ENCODE measurements at places on chromosomes 3 and 15.

- DNase-seq = no peak
These were observed 103.7 kb downstream of the PDZRN3 start for GRCh38 chr3:73520931-73521461.

DNA sequence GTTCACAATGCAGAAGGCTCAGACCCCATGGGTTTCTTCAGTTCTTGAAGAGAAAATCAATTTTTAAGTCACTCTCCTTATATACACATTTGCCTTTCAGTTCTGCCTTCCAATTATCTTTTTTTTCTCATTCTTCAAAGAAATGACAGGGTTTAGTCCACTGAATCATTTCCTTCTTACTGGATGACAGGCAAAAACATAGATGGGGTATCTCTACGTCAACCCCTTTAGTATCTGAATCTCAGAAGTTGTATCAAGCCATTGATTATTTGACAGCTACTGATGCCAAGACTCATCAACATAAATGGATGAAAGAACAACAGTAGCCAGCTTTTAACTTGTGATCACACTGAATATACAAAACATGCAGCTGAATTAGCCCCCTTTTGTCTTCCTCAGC, 6.5 kb downstream of the ATOSA start:
- DNase-seq = no peak

GRCh38 chr3:184440151-184440550, 60.3 kb downstream of the CHRD start:
- no peak for DNase-seq

DNA sequence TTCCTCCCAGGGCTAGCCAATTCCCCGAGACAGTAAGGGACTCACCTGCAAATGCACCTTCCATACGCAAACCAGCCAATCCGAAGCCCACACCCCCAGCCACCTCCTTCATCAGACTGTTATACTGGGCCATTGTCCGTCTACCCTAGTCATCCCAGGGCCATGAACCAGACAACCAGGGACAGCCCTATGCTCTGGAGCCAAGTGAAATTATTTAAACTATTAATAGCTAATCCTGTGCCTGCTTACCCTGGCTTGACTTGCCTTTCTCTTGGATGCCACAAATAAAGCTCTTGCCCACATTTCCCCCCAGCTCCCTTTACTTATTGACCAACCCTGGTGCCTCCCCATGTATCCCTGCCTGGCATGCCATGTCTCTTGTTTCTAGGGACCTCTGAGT, 4.0 kb upstream of the CHRNB4 start:
- no peak for DNase-seq

DNA sequence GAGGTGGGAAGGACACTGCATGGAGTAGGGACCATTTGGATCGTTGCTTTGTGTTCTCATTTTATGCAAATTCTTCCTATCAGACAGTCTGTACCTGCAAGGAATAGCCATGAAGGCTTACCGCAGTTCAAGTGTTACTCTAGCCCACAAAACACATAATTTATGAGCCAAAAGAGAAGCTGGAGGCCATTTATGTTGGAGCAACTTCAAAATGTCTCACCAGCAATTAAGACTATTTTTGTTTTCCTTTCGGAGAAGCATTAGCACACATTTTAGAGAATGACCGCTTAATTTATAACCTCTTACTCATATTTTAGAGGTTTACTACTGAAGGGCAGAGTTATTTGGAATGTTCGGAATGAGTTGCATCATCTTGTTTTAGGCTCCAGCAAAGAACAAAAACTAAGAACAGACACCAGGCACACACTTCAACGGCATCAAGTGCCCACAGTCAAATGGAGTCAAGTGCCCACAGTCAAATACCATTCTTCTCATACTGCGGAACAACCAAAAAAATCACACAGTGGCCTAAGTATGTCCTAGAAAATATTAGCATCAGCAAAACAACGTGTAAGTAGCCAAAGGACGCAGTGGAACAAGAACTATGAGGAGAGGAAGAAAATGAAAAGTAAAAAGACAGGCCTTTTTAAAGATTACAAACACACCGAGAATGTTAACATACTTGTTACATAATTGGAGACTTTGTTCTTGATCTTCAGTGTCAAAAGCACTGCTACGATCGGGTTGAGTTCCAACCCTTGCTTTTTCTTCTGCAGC, 17.5 kb upstream of the GOLGA8J start:
- DNase-seq = no peak

GRCh38 chr15:60903211-60903610, 325.9 kb downstream of the RORA start:
- no peak for DNase-seq

DNA sequence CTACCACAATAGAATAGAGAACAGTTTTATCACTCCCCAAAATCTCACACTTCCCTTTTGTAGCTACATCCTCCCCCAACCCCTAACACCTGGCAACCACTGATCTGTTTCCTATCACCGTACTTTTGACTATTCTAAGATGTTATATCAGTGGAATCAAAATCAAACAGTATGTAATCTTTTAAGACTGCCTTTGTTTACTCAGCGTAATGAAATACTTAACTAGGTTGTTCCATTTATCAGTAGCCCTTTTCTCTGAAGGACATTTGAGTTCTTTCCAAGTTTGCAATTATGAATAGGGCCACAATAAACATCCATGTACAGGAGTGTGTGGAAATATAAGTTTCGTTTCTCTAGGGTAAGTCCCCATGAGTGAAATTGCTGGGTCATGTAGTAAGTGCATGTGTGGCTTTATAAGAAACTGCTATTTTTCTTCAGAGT, 372.3 kb downstream of the SV2B start:
- no peak for DNase-seq

DNA sequence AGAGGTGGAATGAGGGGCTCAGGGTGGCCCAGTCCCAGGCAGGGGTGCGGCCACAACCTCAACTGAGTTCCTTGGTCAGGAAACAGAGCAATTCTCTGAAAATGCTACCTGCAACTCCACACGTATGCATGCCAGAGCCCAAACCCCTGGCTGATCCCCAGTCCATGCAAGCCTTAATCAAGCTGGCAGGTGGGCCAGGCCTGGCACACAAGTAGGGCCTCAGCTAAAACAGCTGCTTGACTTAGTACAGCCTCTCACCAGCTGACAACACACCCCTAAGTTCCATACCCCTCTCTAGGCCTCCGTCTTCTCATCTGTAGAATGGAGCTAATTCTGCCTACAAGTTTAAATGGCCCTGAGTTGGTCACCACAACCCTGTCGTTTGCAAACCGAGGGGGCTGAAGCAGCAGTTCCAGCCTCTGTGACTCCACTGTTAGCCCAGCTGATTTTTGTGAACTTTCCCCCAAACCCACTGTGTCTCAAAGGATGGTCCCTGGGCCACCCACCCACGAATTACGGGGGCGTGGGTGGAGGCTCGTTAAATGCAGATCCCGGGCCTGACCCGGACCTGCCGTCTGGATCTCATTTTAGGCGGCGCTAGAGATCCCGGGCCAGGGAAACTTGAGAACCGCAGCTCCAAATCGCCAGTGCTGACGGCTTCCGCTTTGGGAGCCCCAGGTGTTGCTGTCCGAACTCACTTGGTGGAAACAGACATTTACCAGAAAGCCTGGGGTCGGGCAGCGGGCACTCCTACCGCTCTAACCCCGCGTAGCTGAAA, 927 bp downstream of the CHDH start:
- DNase-seq = no peak

- no peak for DNase-seq
These were observed 208.4 kb upstream of the ALCAM start for GRCh38 chr3:105158286-105158685.

DNA sequence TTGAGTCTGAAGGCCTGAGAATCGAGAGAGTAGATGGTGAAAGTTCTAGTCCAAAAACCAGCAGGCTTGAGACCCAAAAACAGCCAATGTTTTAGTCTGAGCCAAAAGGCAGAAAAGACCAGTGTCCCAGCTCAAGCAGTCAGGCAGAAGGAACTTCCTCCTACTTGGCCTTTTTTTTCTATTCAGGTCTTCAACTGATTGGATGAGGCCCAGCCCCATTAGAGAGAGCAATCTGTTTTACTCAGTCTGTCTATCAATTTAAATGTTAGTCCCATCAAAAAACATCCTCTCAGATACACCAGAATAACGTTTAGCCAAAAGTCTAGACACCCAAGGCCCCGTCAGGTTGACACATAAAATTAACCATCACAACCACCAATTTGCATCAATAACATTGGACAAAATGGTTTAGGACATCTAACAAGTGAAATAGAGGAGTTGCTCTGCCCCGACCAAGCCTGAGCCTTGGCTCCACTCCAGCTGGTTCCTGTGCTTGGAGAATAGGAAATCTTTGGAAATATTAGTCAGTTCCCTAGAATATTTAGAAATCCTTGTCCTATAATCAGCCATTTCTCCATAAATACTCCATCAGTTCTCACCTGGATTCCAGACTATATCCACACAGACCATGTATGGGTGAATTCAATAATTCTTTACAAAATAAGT, 51.4 kb upstream of the LIPC start:
- DNase-seq = no peak

GRCh38 chr3:169240786-169241486, 422.6 kb downstream of the MECOM start:
- DNase-seq = no peak

DNA sequence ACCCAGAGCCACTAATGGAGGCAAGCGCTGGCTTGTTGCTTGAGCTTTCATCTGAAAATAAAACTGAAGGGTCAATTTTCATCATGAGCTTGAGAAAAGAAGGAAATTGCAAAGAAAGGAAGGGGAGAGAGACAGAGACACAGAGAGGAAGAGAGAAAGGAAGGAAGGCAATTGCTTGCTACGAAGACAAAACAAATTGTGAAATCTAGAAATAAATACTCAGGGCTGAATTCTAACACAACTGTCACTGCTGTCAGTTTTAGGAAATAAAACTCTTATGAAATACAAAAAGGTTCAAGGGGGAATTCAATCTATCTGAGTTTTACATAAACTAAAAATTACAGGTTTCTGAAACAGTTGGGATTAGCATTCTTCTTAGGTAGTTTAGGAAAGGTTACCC, 36.7 kb downstream of the FOXP1 start:
- no peak for DNase-seq

DNA sequence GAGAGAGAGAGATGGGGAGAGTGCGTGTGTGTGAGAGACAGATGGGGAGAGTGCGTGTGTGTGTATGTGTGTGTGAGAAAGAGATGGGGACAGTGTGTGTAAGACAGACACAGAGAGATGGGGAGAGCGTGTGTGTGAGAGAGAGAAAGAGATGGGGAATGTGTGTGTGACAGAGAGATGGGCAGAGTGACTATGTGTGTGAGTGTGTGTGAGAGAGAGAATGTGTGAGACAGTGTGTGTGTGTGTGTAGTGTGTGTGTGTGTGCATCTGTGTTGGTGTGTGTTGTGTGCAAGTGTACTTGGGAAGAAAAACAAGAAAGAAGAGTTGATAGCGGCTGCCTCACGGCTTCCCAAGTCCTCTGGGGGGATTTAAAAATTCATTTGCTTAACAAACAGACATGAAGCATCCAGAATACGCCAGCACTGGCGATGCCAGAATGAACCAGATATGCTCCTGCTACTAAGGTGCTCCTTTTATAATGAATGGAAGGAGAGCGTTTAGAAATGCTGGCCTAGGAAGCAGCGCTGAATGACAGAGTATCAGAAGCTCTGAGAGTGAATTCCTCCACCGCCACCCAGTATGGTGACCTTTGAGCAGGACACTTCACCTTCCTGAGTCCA, 186.1 kb upstream of the TSC22D2 start:
- DNase-seq = no peak

- DNase-seq = no peak
These were observed 29.9 kb upstream of the ST3GAL6 start for GRCh38 chr3:98733053-98733811.

- DNase-seq = no peak
These were observed 7.8 kb upstream of the LIPC start for GRCh38 chr15:58423831-58424608.
